ENCODE measurements at places on chromosomes 5 and 9.

- no peak for DNase-seq
Observed at GRCh38 chr9:115855458-115856133, 298.0 kb upstream of the PAPPA start.

DNA sequence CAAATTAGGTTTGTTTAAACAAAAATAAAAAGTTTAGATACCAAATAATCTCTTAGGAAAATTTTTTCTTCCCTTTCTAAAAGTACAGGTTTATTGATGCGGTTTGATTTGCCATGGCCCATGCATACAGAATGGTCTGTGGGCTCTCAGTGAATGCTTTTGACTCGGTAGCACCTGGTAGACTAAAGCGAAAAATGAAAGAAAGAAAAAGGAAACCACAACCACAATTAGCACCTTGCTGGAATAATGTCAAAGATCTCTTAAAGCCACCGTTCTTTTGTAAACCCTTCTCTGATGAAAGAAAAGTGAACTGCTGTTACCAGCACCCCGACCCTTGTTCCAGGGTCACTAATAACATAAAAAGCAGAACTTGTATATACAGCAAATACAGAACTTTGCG lies 157.9 kb downstream of the NFIB start:
- no peak for DNase-seq

GRCh38 chr5:1321576-1321975 lies 23.3 kb downstream of the CLPTM1L start:
- DNase-seq, result no peak

- DNase-seq, result no peak
Observed at GRCh38 chr5:6510132-6510531, 61.5 kb downstream of the UBE2QL1 start.

DNA sequence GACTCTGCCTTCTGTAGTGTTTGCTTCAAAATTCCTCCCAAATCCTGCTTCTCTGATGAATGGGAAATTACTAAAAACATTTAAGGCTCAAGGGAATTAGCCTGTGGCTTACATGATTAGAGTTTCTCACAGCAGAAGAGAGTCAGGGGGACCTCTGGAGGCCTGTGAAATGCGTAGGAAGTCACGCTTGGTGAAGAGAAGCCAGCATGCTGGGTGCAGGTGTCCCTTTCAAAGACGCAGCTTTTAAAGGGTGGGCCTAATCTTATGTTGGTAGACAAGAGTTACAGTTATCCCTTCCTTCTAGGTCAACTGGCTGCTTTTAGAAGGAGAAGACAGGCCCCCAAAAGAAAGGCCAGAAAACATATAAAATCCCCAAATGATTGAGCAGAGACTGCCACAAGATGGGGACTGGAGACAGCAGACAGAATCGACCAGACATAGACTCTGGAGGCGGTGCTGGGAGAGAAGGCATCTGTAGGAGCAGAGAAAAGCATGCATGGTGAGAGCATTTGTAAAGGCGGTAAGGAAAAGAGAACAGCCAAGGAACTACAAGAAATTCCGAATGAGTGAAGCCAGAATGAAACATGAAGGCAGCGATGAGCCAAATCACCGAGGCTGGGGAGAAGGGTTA lies 42.3 kb downstream of the B4GALT1 start:
- DNase-seq, result no peak

- DNase-seq, result no peak
Observed at GRCh38 chr5:60611099-60611740, 88.7 kb downstream of the DEPDC1B start.

DNA sequence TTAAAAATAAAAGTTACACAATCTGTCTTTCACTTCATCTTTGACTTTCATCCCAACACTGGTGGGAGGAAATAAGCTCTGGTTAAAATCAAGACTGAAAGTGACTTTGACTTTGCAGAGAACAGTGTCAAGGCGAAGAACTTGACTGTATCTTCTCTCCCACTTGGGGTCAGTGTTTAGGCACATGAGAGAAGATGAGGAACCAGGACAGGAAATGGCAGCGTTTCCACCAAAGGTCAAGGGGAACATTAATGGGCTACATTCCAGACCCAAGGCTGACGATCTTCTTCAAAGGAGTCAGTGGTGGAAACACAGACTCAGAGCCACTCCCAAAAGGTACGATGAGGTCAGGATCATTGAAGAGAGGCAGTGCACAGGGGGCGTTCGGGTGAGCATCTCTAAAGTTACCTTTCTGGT lies 409.5 kb downstream of the ARHGEF28 start:
- no peak for DNase-seq

DNA sequence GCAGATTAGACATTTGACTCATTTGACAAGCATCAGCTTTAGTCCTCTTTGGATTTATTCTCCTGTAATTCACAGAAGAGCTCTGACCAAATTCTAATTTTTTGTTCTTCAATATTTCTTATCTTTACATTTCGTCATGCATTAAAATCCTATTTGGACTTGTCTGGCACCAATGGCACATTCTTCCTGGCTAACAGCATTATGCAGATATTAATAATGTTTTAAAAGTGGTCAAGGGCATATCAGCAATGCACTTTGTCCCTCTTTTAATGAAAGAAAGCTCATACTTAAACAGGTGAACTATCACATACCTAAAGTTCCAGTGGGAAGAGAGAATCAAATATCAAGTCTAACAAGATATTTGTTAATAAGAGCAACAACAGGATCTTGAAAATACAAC lies 270.4 kb downstream of the ARL15 start:
- DNase-seq, result no peak
